A549 (cell line): ENCODE measurements at places on chromosomes 6 and 20.

DNA sequence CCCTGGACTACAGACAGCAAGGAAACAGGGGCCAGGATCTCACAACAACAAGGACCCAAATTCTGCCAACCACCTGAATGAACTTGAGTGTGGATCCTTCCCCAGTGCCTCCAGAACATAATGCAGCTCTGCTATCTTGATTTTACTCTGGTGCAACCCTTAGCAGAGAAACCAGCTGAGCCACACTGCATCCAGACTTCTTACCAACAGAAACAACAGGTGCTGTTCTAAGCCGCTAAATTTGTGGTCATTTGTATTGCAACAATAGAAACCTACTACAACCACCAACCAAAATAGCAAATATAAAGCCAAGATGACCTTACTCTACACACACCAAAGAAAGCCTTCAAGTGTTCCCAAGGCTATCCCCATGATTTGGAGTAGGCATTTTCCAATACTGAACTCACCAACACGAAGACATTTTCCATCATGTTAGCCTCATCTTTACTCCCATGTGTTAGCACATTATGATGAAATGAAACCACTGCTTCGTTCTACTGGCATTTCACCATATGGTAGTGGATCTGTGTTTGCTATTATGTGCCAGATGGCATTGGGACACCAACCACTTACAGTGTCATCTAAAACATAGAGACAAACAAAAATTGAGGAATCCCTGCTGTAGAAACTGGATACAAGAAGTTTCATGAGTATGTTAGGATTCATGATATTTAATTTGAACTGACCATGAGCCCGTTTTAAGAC is 249.8 kb upstream of the ID4 start:
- no peak for DNase-seq

- DNase-seq, result no peak
Measured at GRCh38 chr20:11376420-11376819, 541.3 kb upstream of the BTBD3 start.

DNA sequence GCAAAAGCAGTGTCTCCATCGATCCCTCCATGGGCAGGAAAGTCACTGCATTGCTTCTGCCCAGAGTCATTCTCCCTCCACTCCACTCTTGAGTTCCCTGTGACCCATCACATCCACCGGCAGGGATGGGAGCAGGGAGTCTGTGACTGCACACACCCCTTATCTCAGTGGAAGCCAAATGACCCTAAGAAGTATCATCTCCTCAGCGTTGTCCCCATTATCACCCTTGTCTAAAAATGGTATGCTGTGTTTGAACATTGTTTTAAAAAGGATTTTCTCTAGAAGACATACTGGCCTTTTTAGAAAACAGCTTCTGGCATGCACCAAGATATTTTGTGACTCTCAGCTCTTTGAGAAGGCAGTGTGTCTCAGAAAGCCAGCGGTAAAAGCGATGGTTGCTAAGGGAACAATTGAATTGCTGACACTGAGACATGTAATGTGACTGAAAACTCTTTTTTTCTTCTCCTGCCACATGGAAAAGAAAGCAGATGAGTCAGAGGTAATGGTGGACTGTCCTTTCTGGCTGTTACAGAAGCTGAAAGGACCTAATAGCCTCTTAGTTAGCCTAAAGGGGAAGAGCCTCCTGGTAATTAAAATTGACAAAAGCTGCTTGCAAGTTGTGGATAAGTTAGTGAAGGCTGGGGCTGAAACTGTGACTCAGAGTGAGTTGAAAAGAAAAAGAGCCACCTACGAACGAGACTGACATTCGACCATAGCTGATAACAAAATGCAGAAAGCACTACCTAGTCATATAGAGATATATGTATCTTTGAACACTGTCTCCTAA is 120.5 kb downstream of the MAP3K7 start:
- no peak for DNase-seq

- DNase-seq, result no peak
Measured at GRCh38 chr6:78835817-78836216, 31.5 kb upstream of the IRAK1BP1 start.

GRCh38 chr6:12844284-12845223 is 128.0 kb downstream of the PHACTR1 start:
- DNase-seq, result peak; percentile 13

DNA sequence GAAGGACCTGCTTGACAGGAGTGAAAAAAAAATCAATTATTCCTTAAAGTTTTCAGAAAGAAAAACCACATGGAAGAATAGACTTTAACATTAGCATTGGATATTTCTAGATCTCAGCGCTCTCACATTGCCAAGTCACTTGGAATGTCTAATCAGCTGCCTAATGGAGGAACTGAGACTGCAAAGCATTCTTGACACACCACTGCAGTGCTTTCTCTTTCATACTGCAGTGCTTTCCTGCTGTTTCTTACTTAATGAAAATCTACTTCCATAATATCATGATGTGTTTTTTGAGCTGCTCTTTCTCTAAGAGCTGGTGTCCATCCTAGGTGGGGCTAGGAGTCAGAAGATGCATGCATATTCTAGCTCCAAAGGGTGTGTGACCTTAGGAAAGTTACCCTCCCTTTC is 20.4 kb upstream of the MCM3 start:
- DNase-seq, result no peak

- DNase-seq, result no peak
Measured at GRCh38 chr6:14141351-14142062, 23.9 kb downstream of the CD83 start.

GRCh38 chr20:15711177-15711576 is 862.1 kb downstream of the KIF16B start:
- no peak for DNase-seq

DNA sequence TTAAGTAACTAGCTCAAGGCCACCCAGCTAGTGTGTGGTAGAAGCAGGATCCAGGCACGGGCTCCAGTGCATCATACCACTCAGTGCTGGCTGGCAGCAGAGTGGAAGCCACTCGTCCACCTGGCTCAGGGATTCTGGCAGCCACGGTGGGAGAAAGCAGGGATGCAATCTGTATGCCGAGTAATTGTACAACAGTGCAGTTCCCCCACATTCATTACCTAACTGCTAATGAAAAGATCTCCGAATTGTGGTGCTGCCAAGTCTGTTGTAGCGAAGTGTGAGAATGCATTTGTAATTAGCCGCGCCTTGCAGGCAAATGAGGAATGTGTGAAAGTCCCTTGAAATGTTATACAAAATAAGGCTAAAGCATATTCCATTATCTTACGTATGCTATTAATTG is 29.0 kb downstream of the KCNG1 start:
- no peak for DNase-seq

DNA sequence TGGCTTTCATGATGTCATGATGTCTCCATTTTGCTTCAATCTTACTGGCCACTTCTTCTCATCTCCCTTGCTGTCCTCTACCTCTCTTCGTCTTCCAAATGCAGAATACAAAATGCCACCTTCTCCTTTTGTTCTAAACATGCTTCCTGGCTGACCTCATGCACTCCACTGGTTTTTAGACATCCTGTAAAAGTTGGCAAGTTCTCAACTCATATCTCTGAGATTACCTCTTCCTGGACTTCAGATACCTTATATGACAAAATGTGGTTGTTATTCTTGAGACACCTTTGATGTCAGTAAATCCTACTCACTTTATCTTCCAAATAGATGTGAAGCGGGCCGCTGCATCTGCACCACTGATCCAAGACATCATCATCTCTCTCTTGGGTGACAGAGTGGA is 212.7 kb upstream of the FOXA2 start:
- no peak for DNase-seq

- peak; percentile 40 for DNase-seq
Measured at GRCh38 chr6:6315660-6316059, 4.8 kb downstream of the F13A1 start.

DNA sequence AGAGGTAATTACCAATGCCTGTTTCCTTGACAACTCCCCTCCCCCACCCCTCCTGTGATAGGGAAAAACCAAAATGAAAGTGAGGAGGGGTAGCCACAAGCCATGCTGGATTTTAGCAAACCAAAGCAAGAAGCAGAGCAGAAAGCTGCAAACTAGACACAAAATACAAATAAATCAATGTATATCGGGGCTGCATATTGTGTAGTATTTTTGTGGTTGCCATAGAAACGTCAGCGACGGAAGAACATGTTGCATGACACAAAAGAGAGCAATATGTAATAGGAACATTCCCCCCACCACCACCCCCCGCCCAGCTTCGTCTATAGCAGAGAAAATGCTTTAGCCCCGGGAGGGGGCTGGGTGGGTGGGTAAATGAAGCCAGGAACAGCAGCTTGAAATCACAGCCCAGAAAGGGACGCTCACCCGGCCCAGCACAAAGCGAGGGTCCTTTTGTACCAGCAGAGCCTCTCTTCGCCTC is 548 bp downstream of the AGPAT4 start:
- no peak for DNase-seq

DNA sequence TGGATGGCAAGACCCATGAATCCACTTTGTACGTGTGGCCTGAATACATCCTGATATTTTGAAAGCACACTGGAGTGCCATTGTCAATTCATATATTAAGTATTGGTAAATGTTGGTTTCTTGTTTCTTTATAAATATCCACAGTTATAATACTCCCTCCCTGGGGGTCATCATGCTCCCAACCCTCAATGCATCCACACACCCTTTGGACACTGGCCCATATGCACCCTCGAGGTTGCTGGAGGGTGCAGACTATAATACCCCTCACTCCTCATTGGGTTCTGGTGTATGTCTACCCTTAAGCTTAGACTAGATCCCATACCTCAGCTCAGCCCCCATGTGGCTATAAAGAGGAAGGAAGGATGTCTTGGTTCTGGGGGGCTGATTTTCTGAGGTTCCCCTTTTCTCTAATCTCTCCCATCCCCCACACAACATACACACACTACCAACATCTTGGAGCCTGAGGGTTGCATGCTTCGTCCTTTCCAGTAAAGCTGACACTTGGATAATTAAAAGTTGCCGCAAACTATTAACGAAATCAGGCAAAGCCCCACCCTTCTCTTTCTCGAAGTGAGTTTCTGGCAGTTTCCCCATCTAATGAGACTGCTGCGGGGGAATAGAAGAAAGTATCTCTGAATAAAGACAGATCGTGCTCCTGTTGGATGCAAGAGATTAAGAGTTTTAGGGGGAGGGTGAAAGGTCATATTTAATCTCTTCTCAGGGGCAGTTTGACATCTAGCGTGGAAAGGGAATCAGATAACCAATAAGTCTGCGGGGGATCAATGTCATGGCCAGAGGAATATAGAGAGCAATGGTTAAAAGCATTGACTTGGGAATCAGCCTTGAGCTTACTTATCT is 7.4 kb downstream of the PIM1 start:
- DNase-seq, result no peak

GRCh38 chr6:164045082-164045481 is 630.6 kb downstream of the QKI start:
- DNase-seq, result no peak

- DNase-seq, result peak; percentile 54
Measured at GRCh38 chr6:15662326-15663129, at the start of gene DTNBP1. DTNBP1 (minus strand) TSS chr6:15663028; CDS start chr6:15662869, 159 bp downstream.

GRCh38 chr6:17932330-17932852 is 55.0 kb downstream of the KIF13A start:
- no peak for DNase-seq

GRCh38 chr20:10644458-10645204 is 29.2 kb downstream of the JAG1 start:
- no peak for DNase-seq

DNA sequence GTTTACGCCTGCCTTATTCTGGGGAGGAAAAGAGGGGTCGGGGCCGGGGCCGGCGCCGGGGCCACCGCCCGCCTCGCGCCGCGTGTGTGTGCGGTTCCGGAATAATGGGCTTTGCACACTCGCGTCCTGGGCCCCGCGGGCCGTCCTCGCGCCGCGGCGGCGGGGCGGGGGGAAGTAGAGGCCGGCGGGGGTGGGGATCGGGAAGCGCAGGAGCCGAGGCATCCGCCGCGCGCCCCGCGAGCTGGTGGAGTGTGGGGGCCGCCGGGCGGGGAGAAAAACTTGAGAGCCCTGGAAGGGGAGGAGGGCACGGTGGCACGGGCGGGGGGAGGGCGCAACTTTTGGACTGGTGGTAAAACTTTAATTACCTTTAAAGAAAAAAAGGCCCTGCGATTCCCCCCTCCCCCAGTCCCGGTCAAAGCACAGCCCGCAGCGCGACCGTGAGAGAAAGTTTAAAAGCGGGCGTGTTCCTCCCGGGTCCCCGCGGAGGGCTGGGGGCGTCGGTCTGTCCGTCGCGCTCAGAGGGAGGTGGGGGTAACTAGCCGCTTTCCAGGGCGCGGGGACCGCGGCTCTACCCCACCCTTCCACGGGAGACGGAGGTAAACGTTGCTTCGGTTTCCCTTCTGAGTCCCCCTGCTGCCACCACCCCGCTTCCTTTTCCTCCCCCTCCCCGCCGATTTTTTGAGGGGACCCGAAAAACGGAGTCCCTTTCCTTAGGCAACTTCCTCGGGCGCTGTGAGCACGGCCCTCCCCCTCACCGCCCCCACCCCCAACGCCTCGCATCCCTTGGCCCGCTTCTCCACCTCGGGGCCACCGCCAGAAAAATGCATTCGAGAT is 1.9 kb downstream of the L3MBTL3 start:
- peak; percentile 10 for DNase-seq

DNA sequence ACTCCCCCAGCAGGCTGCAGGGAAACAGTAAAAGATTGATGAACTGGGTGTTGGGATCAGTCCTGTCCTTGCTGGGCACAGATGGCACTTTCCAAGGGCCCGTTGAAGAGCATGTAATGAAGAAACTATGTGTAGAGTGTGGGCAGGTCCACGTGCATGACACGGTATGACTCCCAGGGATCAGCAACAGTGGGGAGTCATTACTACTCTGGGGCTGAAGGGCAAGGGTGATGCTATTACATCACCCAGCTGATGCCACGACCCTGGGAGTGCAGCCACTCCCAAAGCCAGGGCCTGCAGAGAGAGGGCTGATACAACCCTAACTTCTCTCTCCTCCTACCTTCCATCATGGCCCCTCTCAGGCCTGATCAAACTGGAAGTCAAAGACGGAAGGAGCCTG is 20.1 kb downstream of the KCNK17 start:
- no peak for DNase-seq

GRCh38 chr6:124319410-124319809 is 515.7 kb downstream of the NKAIN2 start:
- DNase-seq, result no peak

DNA sequence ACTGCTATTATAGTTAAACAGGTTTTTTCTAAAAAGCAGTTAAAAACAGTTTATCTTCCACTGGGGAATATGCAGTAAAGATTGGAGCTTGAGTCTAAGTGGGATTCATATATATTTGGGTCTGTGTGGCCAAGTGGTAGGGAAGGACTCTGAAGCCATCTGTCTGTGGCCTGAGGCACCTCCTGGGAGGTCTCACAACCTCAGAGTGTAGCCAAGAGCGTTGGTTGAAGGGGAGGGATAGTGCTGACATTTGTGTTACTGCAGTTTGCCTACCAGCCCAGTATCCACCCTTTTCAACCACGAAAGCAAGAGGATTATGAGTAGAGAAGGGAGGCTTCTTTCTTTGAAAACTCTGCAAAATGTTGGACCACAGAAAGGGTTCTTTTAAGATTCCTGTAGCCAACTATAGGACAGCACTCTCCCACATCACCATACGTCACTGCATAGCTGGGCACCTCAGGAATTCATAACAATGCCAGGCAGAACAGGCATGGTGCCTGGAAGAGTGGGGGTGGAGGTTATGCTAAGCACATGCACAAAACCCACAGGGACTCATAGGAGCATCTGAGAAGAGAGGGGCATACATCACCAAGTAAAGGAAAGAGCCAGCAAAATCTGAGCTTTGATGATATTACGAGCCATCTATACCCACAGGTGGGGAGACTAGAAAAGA is 90.5 kb upstream of the HEY2 start:
- DNase-seq, result no peak
